ENCODE measurements at places on chromosomes 3 and 15.
A peak's percentile ranks its signal among the peaks of the same experiment; 100 is the strongest.

DNA sequence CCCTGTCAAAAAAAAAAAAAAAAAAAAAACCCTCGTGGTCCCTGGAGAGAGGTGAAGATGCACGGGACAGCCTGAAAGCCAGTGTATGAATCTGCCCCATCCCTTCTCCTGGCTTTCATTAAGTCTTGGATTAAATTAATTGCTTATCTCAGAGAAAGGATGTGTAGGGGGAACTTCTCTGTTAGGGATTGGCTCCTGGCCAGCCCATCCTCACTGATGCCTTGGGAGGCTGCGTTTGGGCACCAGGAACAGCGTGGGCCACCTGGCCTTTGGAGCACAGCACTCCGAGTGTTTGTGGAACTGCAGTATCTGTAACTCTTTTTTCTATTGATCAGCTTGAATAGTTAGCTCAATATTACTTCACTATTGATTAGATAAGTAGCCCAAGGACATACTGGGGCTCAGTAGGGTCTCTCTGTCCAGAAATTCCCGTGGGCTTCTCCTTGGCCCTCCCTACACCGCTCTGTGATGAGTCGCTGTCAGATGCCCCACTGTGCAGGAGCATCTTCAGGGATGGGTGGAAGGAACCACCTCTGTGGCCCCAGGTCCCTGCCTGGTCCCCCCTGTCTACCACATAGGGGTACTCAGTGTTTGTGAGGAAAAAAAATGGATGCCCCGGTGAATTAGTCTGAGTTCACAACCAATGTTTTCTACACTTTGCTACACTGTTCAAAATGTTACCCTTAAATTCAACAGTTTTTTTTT, 2.0 kb downstream of the PXYLP1 start:
- no peak for DNase-seq

- no peak for DNase-seq
These were observed 125.6 kb upstream of the RASGRP1 start for GRCh38 chr15:38690216-38690615.

- no peak for DNase-seq
These were observed 200.3 kb upstream of the SUCLG2 start for GRCh38 chr3:67854663-67855062.

DNA sequence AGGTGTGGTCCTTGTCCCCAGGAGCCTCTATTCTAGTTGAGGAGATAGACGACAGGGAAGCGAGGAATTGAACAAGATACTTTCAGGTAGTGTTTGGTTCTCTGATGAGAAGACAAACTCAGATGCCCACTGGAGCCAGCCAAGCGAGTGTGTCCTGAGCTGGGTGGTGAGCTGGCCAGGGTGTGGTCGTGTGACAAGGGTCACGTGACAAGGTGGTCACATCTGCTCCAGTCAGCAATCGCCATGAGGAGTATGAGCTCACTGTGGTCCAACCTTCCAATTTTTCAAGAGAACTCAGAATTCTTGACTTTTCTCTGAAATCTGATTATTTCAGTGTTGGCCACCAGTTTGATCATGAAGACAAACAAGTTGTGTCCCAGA, 39.5 kb downstream of the SLC6A6 start:
- no peak for DNase-seq

DNA sequence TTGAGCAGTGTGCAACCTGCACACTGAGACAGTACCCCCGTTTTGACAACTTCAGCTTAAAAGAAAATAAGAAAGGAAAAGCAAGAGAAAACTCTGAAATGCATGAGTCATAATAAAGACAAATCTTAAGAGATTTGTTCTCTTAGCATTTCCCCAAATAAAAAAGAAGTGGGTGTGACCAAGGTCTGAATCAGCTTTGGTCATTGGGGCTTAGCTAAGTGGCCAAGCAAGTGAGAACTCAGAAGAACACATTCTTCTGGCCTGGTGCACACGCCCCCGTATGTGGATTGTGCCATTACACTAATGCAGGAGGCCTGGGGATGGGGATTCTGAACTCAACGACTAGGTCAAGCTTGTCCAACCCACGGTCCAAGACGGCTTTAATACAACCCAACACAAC, 56.9 kb upstream of the PDZRN3 start:
- DNase-seq, result no peak

DNA sequence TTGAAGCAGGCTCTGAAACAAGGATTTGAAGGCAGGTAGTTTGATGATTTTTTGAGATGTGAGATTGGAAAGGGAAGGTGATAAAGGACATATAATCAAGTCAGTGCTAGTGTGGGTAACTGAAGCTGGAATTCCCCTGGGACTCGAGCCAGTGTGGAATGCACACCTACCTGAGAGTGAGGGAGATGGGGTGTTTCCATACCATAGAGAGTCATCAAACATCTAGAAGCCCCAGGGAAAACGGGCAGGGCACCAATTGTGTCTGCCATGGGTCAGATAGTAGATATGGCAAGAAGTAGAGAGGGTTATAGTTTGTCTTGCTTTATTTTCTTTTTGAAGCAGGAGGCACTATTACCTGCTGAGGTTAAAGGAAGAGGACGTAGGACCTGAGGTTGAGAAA, 120.0 kb downstream of the SSR3 start:
- DNase-seq, result no peak

GRCh38 chr15:85609492-85609891, 185.2 kb downstream of the KLHL25 start:
- DNase-seq, result no peak

GRCh38 chr15:62320259-62320658, 155.2 kb upstream of the C2CD4B start:
- no peak for DNase-seq

- DNase-seq, result no peak
These were observed 41.6 kb upstream of the DLG1 start for GRCh38 chr3:197339841-197340520.

DNA sequence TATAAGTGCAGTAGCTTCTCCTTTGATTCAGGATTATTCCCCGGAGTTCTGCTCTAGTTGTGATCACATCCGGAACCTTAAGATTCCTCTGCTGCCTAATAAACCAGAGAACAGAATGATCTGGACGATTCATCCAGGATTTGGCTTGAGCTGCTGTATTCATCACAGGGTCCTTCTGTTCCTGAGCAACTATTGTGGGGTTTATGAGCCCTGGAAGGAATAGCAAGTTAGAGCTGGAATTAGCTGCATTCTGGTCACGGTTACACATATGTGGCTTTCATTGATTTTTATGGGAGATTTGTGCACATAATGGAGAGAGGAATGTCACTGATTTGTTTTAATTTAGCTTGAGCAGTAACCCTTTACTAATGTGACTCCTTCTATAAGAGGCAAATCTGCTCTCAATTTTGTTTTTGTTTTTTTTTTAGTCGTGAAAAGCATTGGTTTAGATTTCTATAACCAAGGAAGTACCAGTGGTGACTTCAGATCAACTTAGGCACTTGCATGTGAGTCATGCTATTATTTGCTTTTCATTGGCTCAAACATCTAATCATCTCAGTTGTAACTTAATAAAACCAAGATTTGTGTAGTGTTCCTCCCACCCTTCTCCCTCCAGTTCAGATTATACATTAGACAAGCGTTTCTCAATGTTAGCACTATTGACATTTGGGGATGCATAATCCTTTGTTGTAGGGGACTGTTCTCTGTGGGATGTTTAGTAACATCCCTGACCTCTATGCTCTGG, 148.5 kb downstream of the OTOL1 start:
- DNase-seq, result no peak

DNA sequence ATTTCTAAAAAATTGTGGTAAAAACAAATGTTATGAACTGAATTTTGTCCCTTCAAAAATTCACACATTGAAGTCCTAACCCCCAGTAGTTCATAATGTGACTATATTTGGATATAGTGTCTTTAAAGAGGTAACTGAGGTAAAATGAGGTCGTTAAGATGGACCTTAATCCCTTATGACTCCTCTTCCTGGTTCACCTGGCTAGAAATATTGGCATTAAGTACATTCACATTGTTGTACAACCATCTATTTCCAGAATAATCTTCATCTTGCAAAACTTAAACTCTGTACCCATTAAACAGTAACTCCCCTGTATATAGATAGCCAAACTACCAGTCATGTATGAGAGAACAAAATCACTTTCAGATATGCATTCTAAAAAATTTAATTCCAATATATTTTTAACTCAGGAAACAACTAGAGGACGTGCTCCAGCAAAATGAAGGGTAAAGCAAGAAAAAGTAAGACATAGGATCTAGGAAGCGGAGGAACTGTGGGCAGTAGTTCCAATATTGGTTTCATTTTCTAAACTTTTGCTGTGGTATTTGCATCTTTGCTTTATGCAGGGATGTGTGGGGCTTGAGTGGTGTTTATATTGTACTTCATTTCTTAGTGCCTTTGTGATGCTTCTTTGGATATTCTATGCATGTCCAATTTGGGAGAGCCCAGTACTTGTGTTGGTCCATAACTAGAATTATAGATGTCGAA, 36.7 kb upstream of the IL20RB start:
- peak; percentile 38 for DNase-seq

DNA sequence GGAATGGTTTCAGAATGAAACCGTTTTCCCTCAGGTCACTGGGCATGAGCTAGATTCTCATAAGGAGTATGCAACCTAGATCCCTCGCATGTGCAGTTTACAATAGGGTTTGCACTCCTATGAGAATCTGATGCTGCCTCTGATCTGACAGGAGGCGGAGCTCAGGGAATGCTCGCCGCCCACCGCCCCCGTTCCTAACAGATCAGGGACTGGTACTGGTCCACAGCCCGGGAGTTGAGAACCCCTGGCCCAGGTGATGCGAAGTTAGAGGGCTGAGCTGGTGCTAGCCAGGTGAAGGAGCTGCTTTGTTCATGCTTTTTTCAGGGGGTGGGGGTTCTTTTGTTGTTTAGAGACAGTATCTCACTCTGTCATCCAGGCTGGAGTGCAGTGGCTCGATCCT, 15.5 kb upstream of the PLXNA1 start:
- no peak for DNase-seq

- no peak for DNase-seq
These were observed 47.0 kb upstream of the LHFPL4 start for GRCh38 chr3:9600597-9600996.

DNA sequence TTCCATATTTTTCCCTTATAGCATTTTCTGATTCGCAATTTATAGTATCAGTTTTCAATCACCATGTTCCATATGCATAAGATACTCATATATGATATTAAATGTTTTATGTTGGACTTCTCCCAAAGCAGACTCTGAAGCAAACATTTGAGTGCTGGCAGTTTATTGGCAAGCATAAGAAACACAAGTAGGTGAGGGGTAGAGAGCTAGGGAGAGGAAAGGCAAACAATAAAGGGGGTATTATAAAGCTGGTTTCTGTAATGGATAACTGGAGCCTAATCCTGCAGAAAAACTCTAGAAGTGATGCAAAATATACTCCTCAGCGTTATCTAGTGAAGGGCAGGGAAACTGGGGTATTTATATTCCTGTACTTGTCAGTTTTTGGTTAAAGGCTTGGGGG, 491.5 kb upstream of the TGFBR2 start:
- DNase-seq, result no peak

DNA sequence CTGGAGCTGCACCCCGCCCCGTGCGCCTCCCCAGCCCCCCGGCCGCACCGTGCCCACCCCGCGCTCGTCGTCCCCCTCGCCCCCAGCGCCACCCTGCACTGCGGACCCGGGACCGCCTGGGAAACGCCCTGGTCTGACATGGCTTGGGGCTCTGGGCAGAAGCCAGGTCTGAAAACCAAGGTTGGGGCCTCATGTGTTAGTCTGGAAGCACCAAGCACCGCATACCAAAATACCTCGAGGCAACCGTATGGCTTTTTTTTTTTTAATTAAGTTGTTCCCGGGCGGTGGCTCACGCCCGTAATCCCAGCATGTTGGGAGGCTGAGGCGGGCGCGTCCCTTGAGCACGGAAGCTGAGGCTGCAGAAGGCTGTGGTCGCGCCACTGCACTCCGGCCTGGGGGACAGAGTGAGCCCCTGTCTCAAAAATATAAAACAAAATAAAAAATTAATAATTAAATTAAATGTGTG, 91.5 kb upstream of the CHD2 start:
- DNase-seq, result no peak

GRCh38 chr3:147616998-147617619, 207.9 kb downstream of the ZIC1 start:
- DNase-seq, result no peak

- DNase-seq, result no peak
These were observed 23.8 kb upstream of the GPR171 start for GRCh38 chr3:151226825-151227224.

DNA sequence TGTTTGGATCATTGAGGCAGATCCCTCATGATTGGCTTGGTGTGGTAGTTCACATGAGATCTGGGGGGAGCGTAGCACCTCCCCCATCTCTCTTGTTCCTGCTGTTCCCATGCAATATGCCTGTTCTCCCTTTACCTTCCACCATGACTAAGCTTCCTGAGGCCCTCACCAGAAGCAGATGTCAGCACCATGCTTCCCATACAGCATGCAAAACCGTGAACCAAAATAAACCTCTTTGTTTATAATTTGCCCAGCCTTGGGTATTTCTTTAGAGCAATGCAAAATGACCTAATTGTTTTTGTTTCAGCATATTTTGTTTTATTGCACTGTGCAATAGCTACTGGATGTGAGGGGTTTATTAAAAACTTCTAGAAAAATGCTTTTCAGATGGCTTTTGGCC, 56.6 kb upstream of the CHST2 start:
- no peak for DNase-seq

- DNase-seq, result no peak
These were observed 3.6 kb upstream of the GNB4 start for GRCh38 chr3:179454887-179455286.

GRCh38 chr3:168545591-168545990, 449.9 kb upstream of the GOLIM4 start:
- DNase-seq, result no peak

DNA sequence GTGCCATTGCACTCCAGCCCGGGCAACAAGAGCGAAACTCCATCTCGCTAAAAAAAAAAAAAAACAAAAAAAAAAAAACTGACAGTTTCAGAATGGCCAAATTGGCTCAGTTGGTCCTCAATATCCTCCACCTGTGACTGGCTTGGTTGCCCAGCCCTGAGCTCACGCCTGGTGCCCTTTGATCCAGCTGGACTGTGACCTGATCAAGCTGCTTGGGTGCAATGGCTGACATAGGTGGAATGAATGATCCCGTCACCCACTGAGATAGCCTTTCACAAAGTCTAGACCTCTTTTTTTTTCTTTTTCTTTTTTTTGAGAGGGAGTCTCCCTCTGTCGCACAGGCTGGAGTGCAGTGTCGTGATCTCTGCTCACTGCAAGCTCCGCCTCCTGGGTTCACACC, 254.6 kb downstream of the FOXP1 start:
- DNase-seq, result no peak

- no peak for DNase-seq
These were observed 44.9 kb upstream of the B3GALNT1 start for GRCh38 chr3:161150001-161150525.

Measured in CD4-positive, alpha-beta T cell treated with Interleukin-10 for 1 hour (primary cell).